ENCODE measurements at places on chromosomes 16 and 17.

- no peak for DNase-seq
Measured at GRCh38 chr17:39675390-39676082, 7.3 kb downstream of the PNMT start.

- DNase-seq = no peak
Measured at GRCh38 chr17:69066482-69066881, 5.8 kb upstream of the ABCA9 start.

DNA sequence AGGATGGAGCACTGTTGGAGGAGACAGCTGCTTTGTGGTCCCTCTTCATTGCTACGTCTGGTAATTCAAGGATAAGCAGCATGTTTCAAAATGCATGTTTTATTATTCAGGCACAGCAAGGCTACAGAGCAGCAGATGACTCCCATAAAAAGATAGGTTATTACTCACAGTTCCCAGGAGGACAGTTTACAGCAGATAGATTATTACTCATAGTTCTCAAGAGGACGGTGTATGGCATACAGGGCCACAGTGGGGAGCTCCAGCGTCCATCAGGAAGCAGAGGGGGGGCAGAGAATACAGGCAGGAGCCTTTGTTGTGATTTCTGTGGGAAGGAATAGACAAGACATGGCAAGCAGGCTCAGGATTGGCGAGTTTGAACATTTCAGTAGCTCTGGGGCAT lies 72.9 kb downstream of the DNAH9 start:
- no peak for DNase-seq

- no peak for DNase-seq
Measured at GRCh38 chr16:16945207-16945606, 525.6 kb downstream of the XYLT1 start.

Measured in stimulated activated CD4-positive, alpha-beta T cell treated with anti-CD3 and anti-CD28 coated beads, Interleukin-15, amount 100 ng/mL, for 1 hour (primary cell).